ENCODE measurements at places on chromosomes 5 and 9.

- DNase-seq = peak; percentile 19
These were observed 515.0 kb downstream of the EFNA5 start for GRCh38 chr5:107155707-107156106.

GRCh38 chr5:167587772-167588437 is 703.5 kb upstream of the WWC1 start:
- DNase-seq = no peak

DNA sequence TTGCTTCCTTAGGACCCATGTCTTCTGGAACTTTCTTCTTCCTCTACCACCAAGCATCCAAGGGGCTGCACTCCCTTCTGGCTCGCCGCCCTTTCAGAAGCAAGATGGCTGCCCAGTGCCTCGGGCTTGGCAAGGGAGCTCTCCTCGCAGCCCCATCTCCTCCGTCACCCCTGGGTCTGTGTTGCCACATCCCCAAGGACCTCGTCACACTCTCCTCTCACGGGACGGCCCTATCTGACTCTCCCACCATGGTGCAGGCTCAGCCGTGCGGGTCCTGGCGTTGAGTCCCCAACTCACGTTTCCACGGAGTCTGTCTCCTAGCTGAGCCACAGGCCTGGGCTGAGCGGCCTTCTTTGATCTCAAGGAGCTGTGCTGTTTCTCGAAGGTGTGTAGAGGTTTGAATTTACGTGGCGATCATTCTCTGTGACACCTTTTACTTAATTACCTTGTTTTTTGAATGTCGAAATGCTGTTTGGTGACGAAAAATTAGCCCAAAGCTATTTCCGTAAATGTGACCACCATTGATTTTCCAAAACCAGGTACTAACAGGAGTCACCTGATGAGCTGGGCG is 15.0 kb upstream of the SCGB3A1 start:
- no peak for DNase-seq

GRCh38 chr9:97388721-97389238 is 23.1 kb upstream of the TDRD7 start:
- DNase-seq = no peak

Data from NCI-H748 treated with DMSO at 0.1 percent for 48 hours (cell line).